Cardiac fibroblast (primary cell): ENCODE measurements at places on chromosomes 16 and 17.
A peak's percentile ranks its signal among the peaks of the same experiment; 100 is the strongest.

DNA sequence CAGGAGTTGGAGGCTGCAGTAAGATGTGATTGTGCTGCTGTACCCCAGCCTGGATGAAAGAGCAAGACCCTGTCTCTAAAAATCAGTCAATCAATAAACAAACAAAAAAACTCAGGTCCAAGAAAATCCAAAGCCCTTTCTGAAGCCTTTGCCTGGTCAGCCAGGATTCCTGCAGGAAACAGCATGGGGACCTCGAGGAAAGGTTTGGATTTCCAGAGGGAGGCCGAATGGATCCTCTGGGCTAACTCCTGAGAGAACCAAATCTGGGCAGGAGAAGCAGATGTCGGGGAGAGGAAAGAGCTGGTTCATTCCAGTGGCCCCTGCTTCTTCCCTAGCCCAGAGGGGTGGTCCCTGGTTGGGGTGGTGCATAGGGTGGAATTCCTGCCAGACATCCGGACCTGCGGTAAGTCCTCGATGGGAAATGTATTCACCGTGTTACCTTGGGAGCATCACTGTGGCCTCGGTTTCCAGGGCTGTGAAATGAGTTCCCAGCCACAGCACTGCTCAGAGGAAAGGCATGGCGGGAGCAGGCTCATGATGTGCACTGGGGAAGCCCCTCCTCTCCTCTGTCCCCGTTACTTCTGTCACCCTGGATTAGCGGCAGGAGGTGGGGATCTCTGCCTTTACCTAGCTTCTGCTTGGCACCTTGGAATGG, 75.1 kb downstream of the CYLD start:
- no peak for DNase-seq

GRCh38 chr17:57396511-57396921, 140.2 kb downstream of the MSI2 start:
- DNase-seq: no peak

- DNase-seq: no peak
Measured at GRCh38 chr16:266258-267164, 9.2 kb downstream of the RGS11 start.

- no peak for DNase-seq
Measured at GRCh38 chr16:61842666-61843065, 193.6 kb downstream of the CDH8 start.

DNA sequence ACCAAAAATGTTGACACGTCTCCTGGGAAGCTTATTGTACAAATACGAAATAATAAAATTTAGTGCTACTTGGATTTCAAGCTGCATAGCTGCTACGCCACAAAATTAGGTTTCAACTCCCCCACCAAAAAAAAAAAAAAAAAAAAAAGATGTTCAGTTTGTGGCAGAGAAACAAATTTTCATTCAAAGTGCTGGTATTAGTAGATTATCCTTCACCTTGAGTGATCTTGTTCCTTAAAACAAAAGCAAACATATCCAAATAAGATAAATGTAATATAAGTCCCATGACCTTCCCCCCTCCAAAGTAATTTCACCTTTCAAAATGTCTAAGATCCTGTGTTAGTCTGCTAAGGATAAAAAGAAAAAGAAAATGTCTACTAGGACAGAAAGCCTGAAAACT, 2.2 kb downstream of the TOB1 start:
- DNase-seq: no peak

GRCh38 chr17:21843318-21843865, 151.1 kb downstream of the KCNJ18 start:
- DNase-seq: no peak

GRCh38 chr16:1678500-1679098, 520 bp downstream of the JPT2 start:
- DNase-seq: peak; percentile 44

DNA sequence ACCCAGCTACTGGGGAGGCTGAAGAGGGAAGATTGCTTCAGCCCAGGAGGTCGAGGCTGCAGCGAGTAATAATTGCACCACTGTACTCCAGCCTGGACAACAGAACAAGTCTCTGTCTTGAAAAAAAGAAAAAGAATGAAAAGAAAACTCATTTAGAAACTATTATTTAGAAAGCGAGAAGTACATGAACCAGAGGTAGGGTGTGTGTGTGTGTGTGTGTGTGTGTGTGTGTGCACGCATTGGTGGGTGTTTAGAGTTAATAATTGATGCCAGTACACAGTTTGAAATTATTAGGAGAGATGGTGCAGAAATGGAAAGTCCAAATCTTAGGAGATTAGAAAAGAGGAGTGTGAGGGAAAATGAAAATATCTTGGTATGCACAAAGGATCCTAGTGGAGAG, 106.6 kb downstream of the MRTFB start:
- no peak for DNase-seq

DNA sequence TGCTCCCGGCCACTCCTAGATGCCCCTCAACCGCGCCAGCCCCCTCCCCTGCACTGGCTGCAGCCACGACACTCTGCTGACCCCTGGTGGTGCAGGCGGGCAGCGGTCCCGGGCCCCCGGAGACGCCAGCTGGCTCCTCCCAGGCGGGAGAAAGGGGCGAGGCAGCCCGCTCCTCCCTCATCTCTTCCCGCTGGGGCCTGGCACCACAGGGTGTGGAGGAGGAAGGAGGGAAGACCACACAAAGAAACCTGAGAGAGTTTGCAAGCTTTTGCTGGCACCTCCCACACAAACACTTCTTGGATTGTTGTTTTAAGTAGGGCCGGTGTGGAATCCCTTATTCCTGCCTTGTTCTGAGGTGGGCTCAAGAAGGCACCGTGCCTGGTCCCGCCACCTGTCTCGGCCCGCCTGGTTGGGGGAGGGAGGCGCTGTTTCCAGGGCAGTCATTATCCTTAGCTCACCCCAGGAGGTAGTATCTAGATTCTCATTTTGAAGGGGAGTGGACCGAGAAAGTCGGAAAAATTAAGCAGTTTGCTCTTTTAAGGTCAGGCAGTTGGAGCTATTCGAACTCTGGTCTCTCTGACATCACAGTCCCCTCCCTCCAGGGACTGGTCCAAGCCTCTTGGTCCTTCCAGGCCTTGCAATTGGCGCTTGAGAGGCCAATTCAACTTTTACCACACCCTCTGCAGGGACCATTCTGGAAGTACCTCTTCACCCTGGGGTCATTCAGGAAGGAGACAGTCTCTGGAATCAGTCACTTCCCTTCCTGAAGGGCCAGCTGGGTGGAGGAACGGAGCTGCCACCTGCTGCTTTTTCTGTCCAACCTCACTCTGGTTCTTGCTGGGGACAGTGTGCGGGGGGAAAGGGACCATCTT, 959 bp upstream of the ANKRD13B start:
- peak; percentile 83 for DNase-seq

GRCh38 chr16:55622930-55623561, 32.7 kb upstream of the SLC6A2 start:
- DNase-seq: no peak

DNA sequence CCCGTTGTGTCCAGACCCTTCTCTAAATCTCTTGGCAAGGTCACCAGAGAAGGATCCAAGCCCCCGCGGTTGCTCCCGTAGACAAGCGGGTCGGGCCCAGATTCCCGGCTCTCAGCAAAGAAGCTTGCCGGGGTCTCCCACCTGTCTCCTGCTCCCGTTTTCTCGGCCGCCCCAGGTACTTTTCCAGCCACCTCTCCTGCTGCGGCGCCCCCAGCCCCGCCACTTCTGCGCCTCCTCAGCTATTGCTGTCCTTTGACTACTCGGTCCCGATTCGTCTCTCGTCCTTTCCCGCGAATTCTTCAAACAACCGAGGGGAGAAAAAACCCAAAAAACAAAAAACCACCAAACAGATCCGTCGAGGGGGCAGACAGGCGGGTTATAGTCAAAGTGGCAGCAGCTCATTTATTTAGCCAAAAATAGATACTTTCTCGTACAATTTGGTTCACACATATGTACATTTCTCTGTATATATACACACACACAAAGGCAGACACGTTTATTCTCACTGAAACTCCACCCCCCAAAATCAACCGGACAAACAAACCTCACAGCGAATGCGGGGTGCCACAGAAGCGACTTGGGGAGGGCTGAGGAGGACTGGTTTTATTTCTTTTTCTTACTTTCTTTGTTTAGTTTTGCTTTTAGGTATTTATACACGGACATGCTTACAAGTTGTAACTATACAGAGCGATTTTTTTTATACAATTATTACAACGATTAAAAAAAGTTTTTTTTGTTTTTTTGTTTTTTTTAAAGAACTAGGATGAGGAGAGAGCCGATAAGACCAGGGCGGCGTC, 3.5 kb downstream of the IRX3 start:
- DNase-seq: no peak

DNA sequence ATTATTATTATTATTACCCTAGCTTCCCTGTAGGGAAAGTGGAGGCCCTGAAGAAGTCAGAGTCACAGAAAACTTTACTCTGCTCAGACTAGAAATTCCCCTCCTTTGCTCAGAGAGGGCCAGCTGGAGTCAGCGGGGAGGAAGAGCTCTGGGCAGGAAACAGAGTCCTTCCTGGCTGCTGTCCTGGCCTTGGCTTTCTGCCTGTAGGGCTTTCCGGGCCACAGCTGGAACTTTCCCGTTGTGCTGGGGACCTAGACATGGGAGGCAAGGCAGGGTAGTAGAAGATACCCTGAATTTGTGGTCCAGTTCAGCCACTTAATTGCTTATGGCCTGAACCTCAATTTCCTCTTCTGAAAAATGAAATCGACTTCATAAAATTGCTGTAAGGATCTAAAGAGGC, 14.0 kb upstream of the CCL2 start:
- peak; percentile 61 for DNase-seq

GRCh38 chr16:67537636-67538591, 9.3 kb downstream of the RIPOR1 start:
- peak; percentile 67 for DNase-seq

DNA sequence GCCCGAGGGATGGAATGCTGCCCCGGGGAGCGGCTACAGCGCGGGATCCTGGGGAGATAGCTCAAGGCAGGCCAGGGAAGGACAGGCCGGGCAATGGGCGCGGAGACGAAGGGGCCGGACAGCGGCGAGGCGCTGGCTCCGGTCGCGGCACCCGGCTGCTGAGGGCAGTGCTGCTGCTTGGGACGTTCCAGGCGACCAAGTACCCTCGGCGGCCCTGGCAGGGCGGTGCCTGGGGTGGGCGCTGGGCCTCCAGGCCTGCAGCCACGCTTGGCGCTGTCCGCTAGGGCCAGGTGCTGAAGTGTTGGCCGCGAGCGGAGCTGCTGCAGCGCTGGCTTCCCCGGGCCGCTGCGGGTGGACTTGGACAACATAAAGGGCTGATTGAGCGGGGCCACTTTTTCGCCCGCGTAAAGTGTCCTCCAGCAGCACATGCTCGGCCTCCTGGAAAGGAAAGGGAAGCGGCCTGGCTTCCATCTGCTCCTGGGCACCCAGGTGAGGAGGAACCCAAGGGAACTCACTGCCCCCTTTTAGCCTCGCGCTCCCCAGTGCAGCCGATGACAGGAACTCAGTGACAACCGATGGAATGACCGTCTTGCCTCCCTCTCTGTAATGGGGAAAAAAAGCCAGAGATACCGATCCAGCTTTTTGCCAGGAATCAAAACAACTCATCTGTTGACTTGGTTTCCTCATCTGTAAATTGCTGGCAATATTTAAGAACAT, 23.7 kb downstream of the CLEC3A start:
- peak; percentile 51 for DNase-seq

DNA sequence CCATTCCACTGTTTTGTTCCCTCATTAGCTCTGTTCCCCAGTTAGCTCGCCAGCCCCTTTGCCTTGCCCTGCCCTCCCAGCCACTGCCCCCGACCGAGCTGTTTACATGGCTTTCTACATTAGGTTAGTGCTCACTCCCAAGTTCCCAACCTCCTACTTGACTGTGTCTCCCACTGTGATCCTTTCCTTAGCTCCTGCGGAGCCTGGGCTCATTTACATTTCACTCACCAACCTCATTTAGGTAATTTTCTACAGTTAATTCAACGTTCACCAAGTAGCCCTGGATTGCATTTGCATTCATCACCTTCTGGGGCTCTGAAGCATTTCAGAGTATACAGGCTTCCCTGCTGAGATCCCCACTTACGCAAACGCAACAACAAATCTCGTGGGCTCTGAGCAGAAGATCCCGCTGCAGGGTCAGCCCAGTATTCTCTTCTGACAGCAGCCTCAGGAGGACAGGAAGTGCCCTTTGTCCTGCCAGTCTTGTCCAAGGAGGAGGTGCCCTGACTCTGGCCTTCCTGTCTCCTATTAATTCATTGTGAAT, 325.8 kb upstream of the CCL2 start:
- no peak for DNase-seq

GRCh38 chr16:87727346-87727745, 38.4 kb downstream of the KLHDC4 start:
- DNase-seq: no peak

GRCh38 chr16:58389724-58390123, 2.5 kb upstream of the GINS3 start:
- no peak for DNase-seq

GRCh38 chr17:7440834-7441195, 1.5 kb downstream of the FGF11 start:
- DNase-seq: peak; percentile 20

DNA sequence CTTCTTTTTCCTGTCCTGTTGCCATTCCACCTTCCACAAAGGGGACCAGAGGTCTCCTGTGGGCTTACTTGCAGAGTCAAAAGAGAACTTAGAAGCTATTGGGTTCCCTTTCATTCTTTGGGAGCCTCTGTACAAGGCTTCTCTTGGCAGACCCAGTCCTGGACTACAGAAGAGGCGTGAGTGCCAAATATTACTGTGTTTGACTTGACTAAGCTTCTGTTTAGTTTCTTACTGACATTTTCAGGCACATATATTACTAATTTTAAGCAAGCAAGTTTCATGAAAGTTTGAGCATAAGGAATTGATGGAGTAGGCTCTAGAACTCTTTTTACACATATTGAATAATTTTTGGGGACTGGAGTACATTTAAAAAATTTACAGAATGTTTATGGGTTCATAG, 254.4 kb downstream of the HAPSTR1 start:
- no peak for DNase-seq

DNA sequence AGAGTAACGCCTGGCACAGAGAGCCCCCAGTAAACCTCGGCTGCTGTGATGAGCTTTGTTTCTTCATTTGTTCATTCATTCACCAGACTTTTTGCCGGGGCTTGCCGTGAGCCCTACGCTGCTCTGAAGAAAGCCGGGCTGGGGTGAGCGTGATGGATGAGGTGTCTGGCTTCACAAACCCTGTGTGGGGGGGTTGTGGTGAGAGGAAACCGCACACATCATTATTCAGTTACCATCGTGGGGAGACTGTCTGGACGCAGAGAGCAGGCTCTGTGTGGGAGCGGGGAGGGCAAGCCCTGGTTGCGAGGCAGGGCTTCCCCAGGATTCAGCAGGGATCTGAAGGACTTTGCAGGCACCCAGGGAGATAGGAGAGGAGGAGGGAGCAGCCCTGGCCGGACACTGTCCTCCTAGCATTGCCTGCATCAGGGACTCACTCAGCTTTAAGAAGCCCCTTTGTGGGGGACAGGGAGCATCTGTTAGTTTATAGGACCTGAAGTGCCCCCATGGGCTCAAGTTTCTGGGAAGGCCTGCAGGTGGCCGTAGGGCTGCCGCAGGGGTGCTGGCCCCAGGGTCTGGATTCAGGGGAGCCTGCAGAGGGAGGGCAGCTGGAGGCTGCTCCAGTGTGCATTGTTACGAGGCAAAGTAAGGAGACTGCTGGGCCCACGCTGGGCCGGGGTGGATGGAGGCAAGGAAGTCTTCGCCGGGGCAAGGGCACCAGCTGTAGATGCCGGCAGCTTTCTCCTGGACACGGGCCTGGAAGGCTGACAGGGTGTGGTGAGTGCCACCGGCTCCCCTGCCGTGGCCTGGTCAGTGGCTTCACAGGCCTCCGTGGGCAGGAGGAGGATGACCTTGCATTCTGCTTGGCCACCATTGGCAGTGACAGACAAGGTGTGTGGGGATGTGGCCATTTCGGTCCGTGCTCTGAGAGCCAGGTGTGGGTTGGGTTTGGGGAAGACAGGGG, 334.5 kb downstream of the SEC14L1 start:
- peak; percentile 75 for DNase-seq
